ENCODE measurements at places on chromosomes 3 and 15. TPM values are rescaled to one million over a fixed set of nuclear protein-coding genes. Genes with fewer than 3 reads are reported as not detected.

Gene MNS1
- not detected for total RNA-seq

Gene SETD5
- total RNA-seq = 142 TPM

Gene C3orf20
- 0.44 TPM for total RNA-seq

Gene ACOX2
- not detected for total RNA-seq

Gene PRTG
- not detected for total RNA-seq

Gene ZNF660
- 0.61 TPM for total RNA-seq

DNA sequence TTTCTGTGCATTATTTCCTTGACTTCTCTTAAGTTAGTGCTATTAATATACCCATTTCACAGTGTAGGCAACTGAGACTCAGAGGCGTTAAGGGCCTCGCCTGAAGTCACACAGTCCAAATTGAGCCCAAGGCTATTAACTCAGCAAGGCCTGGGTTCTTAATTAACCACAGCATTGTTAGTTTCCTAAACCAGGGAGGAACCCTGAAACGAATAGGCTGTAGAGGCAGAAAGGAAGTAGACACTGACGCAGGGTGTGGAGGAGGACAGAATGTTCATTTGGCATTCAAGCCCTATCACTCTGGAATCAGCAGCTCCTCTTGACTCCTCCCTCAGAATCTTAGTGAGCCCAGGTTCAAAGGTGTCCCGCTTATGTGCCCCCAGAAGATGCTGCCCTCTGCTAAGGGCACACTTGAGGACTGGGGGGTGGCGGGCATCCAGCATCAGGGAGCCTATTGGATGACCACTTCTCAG is 13.9 kb downstream of the ARHGEF3 start:
- DNase-seq = peak; percentile 73

DNA sequence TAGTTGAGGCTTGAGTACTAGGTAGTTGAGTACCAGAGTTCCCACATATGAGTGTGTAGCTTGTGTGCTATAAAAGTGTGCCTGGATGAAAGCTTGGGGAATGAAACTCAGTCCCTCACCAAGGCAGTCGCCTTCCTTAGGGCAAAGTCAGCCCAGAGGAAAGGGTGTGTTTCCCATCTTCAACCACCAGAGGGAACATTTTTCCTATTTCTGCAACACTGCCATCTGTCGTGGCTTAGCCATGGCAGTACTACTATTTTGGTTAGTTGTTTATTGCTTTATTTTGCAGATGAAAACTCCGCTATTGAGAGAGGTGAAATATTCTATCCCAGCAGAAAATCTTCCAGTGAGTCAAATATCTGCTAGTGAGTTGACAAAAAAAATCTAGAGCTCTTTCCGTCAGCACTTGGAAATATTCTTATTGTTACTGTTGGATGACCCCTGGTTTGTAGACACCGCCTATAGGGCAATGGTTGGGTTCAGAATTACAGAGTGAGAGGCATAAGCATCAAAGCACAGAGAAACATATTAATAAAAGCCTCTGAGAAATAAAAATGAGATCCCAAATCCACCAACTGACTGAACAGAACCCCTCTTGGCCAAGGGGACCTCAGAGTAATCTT is 239.9 kb downstream of the CPNE4 start:
- DNase-seq = peak; percentile 25

- no peak for DNase-seq
Observed at GRCh38 chr3:194988495-194989165, 282.3 kb downstream of the XXYLT1 start.

GRCh38 chr15:78044407-78045155 is 32.9 kb downstream of the TBC1D2B start:
- peak; percentile 67 for DNase-seq

GRCh38 chr3:131747466-131747865 is 244.7 kb upstream of the MRPL3 start:
- no peak for DNase-seq

GRCh38 chr3:97959872-97960271 is 12.4 kb downstream of the RIOX2 start:
- DNase-seq = no peak

DNA sequence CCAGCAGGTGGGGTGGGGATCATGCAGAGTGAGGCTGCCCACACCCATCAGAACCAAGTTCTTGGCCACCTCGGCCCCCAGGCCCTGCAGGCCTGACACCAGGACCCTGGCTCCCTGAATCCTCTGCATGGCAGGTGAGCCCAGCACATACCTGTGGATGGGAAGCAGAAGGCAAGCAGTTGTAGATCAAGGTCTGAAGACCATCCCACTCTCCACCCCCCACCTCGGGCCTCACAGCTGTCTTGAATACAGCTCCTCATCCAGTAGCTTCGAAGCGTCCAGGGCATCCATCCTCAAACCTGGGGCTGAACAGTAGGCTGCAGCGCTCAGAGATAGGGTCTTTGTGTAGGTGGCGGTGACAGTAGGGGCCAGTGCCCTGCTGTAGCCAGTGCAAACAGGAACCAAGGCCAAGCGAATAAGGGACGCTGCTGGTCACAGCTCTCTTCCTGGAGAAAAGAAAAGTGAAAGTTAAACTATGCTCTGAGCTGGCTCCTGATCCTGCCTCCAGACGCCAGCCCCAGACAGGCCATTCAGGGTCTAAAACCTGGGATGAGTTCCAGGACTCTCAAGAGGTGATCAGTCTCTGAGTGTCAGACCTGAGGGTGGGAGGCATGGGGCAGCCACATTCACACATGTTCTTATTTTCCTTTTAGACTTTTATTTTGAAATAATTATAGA is at the start of gene UBA7:
Gene UBA7 (minus strand): TSS at position 457 of the 678 bp plus-strand sequence. CDS start 166 bp downstream, at position 291.
- DNase-seq = peak; percentile 43

All from CD4-positive, alpha-beta memory T cell (primary cell).